ENCODE measurements at places on chromosomes 4 and X.

DNA sequence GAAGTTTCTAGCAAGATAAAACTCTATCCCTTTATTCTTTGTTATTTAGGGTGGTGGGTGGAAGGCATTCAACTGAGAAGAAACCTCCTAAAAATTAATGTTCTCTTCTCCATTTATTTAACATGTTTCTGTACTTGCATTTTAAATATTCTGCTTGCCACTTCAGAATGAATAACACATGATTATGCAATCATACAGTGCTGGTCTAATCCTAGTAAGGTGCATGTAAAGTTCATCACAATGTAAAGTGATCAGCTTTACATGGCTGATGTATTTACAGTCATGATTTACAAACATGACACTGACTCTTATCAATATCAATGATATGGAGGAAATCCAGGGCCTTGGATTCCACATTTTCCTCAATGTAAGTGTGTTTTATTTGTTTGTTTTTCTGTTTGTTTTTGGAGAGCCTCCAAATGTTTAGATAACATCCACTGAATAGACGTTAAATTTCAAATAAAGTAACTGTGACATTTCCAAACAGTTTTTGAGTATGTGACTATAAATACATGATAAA lies 342.1 kb upstream of the CTSO start:
- no peak for DNase-seq

- no peak for DNase-seq
Measured at GRCh38 chr4:92658318-92658717, 354.6 kb downstream of the GRID2 start.

GRCh38 chr4:86891762-86892635 lies at the start of gene C4orf36:
C4orf36 (minus strand) TSS chr4:86892422; CDS start chr4:86891520, 902 bp downstream.
- DNase-seq = peak; percentile 7

DNA sequence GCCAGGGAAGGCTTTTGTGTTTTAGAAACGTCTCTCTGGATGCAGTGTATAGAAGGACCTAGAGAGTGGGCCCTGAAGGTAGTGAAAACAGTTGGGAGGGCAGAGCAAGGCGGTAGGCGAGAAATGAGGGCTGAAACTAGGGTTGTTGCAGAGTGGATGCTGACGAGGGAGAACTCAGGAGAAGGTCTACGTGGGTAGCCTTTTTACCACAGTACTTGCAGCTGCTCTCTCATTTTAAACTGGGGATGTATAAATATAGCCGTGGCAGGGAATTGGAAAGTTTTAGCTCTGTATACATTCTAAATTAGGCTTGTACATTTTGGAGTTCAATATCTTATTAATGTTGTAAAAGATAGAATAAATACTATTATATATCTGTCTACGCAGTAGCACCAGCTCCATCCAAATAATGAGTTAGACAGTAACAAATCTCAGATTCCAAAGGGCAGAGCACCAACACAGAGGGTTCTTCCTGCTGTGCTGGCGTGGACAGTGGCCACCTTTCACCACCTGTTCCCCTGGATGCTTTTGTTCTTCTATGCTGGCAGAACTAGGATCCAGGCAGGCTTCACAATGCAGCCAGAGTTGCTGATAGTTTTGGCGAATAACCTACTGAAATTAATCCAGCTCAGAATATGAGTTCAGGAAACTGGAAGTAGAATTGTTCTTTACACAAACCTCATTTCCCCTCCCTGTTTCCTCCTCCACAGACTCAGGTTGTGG lies 31.7 kb downstream of the CCNG2 start:
- no peak for DNase-seq

- DNase-seq = no peak
Measured at GRCh38 chrX:132231587-132231986, 12.3 kb upstream of the RAP2C start.

- DNase-seq = no peak
Measured at GRCh38 chrX:11426712-11427452, 133.7 kb downstream of the AMELX start.

DNA sequence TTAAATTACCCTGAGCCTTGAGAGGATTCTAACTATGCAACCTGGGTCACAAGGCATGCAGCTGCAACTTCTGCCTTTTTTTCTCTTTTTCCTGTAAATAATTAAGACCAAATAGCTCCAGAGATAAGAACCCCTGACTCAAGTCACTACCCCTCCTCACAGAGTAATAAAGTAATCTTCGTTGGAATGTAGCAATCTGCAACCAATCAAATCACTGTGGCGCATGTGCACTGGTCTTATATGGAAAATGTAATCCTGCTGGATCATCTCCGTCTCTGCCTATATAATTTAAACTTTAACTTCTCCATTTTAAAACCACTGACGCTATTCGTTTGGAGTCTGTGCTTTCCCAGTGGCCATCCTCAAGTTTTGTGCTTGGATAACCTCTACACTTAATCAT lies 6.1 kb upstream of the EFHC2 start:
- DNase-seq = no peak

- no peak for DNase-seq
Measured at GRCh38 chr4:6594826-6595355, 19.9 kb downstream of the MAN2B2 start.

DNA sequence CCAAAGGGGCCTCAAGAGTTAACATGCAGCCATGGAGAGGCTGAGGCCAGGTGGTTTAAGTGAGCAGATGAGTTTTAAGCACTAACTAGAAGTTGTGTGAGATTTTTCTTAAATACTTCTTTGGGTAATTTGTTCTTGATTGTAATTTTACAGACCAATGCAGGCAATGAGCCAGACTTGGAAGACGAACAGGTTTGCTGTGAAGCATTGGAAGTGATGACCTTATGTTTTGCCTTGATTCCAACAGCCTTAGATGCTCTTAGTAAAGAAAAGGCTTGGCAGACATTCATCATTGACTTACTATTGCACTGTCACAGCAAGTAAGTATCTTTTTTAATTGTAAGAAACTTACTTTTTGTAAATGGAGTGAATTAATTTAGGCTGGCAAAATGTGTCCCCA lies 103.9 kb downstream of the USP9X start:
- DNase-seq = no peak

- DNase-seq = peak; percentile 85
Measured at GRCh38 chrX:7925867-7926472, 1.2 kb downstream of the PNPLA4 start.

DNA sequence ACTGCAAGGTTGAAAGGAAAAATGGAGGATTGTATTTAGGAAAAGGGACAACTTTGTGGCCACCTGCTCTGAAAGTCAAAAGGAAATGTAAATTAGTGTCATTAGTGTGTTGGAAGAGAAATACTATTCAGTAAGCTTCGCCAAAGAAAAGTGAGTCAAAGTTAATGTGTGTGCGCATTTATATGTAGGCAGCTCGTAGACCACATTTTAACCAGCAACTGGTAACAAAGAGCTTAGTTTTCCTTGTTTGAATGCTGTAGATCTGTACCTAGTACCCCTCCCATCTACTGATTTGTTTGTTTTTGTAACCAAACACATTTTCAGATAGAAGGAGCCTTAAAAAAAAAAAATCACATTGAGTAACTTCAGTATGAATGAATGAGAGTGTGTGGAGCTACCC lies 69.3 kb downstream of the GPAT3 start:
- DNase-seq = no peak

- no peak for DNase-seq
Measured at GRCh38 chr4:89215736-89216135, 91.9 kb downstream of the GPRIN3 start.

DNA sequence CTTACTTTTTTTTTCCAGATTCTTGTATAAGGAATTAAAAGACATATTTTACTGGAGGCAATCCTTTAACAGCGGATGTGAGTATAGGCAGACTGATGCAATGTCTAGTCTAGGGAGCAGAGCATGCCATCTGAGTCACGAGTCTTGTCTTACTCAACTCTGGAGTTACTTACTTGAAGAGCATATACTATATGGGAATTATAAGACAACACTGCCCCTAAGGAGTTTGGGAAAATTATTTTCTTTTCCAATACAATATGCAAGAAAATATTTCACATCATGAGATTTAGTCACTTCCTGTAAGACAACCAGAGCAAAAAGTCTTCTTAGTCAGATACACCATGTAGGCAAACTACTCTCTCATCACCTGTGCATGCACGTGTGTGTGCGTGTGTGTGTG lies 537.3 kb upstream of the FTHL17 start:
- DNase-seq = no peak

- DNase-seq = no peak
Measured at GRCh38 chr4:147532896-147533295, 52.0 kb downstream of the EDNRA start.

DNA sequence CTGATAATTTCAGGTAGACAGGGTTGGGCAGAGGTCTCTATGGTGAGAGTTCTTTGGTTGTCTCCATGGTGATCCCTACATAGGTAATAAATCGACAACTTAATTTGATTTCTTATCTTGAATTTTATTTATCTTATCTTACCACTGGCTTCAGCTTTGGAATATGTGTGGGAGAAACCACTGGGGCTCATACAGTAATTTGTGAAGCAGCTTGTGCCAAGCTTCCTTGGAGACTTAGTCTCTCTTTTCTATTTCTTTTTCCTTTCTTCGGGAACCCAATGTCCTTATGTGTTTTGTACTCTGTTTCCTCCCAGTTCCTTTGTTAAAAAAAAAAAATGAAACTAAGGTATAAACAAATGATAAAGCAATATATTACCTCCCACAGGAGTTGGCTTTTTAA lies 242.4 kb upstream of the CNKSR2 start:
- no peak for DNase-seq

DNA sequence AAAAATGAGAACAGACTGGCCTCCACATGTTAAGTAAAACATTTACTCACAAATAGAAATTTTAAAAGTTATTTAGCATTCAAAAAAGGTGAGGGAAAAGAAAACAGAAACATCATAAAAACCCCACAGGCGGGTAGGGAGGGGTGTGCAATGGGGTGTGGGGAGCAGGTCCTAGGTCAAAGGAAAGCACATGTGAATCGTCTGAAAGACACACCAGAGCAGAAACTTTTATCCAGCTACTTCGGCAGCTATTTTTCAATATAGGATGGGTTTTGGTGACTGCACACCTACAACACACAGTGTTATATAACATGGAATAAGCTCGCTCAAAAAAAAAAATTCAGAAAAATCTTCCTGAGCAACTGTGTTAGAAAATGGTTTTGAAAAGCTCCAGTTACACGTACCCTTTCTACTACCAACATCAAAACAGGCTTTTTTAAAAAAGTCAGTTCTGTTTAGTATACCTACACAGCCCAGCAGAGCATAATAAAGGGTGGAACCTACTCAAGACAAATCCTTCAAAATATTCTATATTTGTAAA lies 1.6 kb downstream of the OTUD4 start:
- peak; percentile 30 for DNase-seq

DNA sequence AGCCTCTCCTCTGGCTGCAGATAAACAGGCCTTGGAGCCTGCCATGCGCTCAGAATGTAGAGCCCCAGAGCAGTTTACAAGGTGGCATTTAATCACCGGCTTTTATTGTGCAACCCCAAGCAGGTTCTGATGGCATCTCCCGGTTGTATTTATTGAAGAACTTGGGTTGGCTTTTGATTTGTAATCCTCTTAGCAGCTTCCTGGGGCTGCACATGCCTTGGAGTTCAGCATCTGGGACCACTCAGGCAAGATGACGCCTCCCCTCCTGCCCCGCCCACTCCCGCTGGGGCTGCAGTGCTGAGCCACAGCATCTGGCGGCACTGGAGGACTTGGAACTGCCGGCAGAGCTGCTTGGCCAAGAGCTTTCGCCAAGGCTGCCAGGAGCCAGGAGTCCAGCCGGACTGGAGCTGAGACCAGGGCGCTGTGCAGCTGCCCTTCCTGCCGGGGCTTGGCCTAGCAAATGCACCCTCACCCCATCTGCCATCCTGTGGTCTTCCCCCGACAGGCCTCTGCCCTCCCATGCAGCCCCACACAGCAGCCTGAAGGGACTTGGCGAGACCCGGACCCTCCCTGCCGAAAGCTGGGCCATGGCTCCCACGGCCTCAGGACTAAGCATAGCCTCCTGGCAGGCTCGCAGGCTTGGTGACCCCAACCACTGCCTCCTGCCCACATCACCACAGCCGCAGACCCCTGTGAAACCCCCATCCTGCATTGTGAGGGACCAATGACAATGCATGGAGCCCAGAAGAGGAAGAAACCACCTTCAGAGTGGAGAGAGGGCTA lies 5.4 kb downstream of the HTRA3 start:
- DNase-seq = no peak

DNA sequence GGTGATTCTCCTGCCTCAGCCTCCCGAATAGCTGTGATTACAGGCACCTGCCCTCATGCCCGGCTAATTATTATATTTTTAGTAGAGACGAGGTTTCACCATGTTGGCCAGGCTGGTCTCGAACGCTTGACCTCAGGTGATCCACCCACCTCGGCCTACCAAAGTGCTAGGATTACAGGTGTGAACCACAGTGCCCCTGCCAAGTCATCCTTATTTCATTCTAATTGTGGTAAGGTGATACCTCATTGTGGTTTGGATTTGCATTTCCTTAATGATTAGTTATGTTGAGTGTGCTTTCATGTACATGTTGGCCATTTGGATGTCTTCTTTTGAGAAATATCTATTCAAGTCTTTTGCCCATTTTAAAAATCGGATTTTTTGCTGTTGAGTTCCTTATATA lies 93.0 kb downstream of the USP9X start:
- no peak for DNase-seq

GRCh38 chr4:76968937-76969336 lies 19.4 kb downstream of the SEPTIN11 start:
- no peak for DNase-seq

GRCh38 chr4:169727616-169728015 lies 30.1 kb downstream of the HPF1 start:
- no peak for DNase-seq

- DNase-seq = no peak
Measured at GRCh38 chr4:125801373-125801772, 486.6 kb downstream of the FAT4 start.

- DNase-seq = no peak
Measured at GRCh38 chrX:154505734-154506133, 10.3 kb downstream of the FAM3A start.

GRCh38 chrX:10648614-10649013 lies 28.2 kb upstream of the MID1 start:
- DNase-seq = no peak

- DNase-seq = no peak
Measured at GRCh38 chr4:15385928-15386327, 41.9 kb upstream of the C1QTNF7 start.

- DNase-seq = no peak
Measured at GRCh38 chr4:164550989-164551712, 202.8 kb upstream of the SMIM31 start.

DNA sequence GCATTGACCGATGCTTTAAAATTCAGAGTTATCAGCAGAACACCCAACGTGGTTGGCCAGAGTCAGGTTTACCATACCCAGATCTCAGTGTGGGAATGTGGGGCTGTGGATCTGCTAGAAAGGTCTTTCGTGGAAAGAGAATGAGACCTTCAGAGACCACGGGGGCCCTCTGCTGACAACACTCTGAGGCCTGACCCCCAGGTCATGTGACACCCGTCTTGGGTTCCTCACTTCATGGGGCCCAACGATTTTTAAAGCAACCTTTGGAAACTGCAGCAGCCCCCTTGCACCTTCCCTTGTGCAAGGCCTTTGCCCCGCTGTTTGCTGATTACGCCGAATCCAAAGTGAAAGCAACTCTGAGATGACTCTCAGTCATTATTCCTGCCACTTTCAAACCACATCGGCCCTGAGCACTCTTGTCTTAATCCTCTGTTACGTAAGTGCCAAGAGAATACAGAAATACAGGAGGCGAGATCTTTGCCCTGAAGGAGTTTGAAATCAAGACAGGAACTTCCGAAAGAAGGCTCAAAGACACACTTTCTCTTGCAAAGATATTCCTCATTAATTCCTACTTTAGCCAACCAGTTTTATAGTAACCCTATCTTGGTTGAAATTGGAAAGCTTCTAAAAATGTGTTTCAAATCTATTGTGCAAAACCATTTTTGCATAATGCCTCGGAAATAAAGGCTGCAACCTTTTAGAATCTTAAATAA lies 88.3 kb downstream of the EVC2 start:
- DNase-seq = no peak

GRCh38 chrX:46803140-46803539 lies 33.7 kb upstream of the RP2 start:
- no peak for DNase-seq

All from CD4-positive, CD25-positive, alpha-beta regulatory T cell (primary cell).